ENCODE measurements at places on chromosomes 6 and 20. TPM values are rescaled to one million over a fixed set of nuclear protein-coding genes. Genes with fewer than 3 reads are reported as not detected.

ESR1 gene
- total RNA-seq, result 12.3 TPM

RAB32 gene
- 31.9 TPM for total RNA-seq

HLA-DOB gene
- total RNA-seq, result 2.8 TPM

FAM209B gene
- not detected for total RNA-seq

PTGIS gene
- 351 TPM for total RNA-seq

MYB gene
- 0.87 TPM for total RNA-seq

SAMD3 gene
- total RNA-seq, result 1.2 TPM

POM121L2 gene
- total RNA-seq, result not detected

All from aorta (tissue), 5 donors.